ENCODE measurements at places on chromosomes 1 and 21.

GRCh38 chr1:101005871-101006270 lies 19.7 kb downstream of the DPH5 start:
- no peak for DNase-seq

- no peak for DNase-seq
Observed at GRCh38 chr1:6271554-6271953, 10.7 kb upstream of the GPR153 start.

DNA sequence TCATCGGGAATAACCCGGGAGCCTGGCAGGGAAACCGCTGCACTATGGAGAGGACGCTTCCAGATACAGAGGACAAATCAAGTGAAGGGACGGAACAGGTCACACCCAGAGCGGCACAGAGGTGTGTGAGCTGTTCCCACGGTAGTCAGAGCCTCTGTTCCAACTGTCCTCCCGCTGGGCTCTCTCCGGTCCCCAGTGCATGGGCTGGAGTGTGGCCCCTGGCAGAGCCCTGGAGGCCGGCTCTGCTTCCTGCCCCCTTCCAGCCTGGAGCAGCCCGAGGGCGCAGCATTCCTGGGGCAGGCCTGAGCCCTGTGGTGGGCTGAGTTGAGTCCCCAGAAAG lies 11.9 kb upstream of the ZBTB21 start:
- DNase-seq = no peak

GRCh38 chr1:33369764-33370163 lies 48.9 kb upstream of the A3GALT2 start:
- DNase-seq = no peak

DNA sequence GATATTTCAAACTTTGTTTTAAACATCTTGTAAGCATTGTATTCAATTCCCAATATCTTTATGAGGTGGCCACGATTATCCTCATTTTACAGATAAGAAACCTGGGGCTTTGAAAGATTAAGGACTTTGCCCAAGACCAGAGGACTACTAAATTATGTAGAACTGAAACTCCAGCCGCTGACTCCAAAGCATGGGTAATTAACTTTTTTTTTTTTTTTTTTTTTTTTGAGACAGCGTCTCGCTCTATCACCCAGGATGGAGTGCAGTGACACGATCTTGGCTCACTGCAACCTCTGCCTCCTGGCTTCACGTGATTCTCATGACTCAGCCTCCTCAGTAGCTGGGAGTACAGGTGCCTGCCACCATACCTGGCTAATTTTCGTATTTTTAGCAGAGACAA lies 68.7 kb downstream of the ALG14 start:
- DNase-seq = no peak

- no peak for DNase-seq
Observed at GRCh38 chr1:28956038-28956464, 41.7 kb downstream of the EPB41 start.

DNA sequence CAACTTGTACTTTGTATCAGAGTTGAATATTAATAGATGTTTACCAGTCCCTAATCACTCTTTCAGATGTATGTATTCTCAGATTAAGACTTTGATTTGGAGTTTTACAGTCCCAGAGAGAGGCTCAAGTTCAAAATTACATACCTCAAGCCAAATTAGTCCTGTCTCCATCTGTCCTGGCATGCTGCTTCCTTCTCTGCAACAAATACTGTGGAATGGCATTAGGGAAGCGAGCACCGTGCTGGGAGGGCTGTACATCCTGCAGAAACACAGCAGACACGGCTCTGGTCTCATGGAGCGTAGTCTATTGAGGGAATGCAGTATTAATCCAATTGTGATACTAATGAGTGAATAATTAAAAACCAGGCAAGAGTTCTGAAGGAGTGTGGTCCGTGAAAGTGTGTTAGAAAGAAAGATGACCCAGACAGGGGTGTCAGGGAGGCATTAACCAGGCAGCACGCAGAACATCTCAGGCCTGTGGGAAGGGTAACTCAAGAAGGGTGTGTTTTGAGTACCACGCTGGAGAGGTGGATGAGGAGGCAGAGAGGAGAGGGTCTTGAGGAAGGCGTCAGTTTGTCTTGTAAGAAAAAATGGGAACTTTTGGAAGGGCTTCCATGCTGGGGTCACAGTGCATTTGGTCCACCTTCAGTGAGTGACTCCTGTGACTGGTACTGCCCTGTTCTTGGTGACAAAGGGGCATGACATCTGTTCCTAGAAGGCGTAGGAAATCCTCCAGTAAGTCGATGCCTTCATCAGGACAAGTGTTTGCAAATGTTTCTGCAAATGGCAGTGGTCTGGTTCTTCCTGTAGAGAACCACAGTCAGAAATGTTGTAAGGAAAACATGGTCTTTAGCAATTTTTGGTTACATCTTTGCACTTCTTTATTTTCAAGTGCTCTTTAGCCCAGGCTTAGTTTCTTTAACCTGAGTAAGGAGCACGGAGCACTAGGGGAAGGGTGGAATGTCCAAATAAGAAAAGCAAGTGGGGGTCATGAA lies 1.6 kb downstream of the RAB4A start:
- DNase-seq = no peak

DNA sequence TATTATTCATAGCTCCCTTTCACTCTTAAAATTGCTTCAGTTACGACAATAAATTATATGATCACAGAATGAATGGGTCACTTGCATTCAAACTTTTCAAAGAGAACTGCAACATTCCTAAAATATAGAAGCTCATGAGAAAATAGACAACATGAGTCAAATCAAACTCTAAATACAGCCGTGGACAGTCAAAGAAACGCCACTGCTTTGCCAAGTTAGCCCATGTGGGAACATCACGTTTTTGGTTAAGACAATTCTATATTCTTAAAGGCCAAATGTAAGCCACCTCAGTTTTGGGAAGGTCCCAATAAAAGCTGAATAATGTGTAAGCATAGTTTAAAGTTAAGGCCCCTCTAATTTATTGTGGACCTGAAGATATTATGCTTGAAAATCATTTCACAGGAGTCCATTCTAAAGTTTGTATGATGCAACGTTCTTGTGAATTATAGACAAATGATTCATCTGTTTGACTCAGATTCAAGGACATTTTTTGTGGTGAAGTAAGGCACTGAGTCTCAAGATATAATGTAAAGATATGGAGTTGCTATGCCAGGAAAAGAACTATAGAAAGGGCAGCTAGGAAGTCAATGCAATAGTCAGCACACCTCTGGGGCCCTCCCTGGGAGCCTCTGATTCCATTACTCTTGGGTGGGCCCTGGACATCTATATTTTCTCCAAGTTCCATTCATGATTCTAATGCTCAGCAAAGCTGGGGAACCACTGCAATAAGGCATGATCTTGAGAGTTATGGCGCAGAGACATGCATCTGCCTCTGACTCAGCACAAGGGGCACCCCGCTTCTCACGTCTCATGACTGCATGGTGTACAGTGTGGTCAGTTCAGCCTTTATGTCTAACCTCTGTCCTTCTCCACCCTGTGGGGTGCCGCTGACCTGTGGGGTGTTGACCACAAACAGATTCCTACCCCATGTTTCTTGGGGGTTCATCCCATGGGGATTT lies 33.9 kb downstream of the ETS2 start:
- DNase-seq = peak; percentile 79

GRCh38 chr1:43309405-43310025 lies 8.7 kb downstream of the TIE1 start:
- no peak for DNase-seq

GRCh38 chr1:84434801-84435549 lies 36.7 kb downstream of the DNASE2B start:
- no peak for DNase-seq

- DNase-seq = no peak
Observed at GRCh38 chr21:21196087-21196486, 197.9 kb downstream of the NCAM2 start.

GRCh38 chr1:201001962-201002361 lies 21.6 kb downstream of the KIF21B start:
- DNase-seq = no peak

DNA sequence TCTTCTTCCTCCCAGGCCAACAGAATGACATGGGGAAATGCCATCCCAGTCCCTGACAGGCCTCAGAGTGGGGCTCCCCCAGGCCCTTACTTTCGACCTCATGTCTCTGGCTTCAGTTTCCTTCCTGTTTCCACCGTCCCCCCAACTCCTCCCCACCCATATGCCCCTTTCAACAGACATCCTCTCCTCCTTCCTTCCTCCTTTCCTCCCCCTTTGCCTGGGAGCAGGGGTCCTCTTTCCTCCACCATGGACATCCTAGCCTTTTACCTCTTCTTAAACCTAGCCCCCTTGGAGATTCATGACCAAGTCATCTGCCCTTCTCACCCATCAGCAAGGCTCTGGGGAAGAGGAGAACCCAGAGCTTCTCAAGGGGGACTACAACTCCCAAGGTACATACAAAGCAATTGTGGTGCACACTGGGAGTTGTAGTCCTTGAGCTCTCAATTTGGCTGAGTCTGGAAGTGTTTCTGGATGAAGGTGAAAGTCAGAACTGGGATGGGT lies 4.0 kb downstream of the ZBTB7B start:
- DNase-seq = no peak

DNA sequence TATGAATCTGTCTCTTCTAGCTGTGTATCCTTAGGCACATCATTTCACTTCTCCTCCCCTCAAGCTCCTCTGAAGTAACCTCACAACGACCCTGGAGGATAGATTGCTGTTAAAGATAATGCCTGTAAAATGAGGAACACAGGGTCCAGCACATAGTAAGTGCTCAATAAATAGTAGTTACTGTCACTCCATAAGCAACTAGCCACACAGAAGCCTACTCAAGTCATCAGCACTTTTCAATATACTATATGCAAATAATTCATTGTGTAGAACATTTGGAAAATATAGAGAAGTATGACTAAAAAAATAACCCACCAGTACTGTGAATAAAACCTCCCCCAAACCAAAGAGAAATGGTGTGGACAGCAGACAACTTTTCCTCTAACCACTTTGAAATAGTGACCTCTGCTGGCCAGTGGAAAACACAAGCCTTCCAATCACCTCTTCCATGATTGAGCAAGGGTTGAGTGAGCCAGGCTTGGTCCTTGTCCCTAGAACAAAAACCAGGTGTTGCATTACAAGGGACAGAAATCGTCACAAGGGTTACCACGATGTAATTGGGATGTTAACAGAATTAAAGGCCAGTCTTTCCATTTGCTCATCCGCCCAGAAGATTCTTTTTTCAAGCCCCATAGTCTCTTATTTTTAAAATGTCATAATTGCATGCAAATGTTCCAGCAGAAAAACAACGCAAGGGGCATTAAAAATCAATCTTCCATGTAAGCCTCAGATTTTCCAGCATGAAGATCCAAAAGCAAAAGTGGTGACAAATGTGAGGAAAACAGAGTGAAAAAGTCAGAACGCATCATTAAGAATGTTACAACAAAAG lies 15.7 kb upstream of the GLIS1 start:
- no peak for DNase-seq

DNA sequence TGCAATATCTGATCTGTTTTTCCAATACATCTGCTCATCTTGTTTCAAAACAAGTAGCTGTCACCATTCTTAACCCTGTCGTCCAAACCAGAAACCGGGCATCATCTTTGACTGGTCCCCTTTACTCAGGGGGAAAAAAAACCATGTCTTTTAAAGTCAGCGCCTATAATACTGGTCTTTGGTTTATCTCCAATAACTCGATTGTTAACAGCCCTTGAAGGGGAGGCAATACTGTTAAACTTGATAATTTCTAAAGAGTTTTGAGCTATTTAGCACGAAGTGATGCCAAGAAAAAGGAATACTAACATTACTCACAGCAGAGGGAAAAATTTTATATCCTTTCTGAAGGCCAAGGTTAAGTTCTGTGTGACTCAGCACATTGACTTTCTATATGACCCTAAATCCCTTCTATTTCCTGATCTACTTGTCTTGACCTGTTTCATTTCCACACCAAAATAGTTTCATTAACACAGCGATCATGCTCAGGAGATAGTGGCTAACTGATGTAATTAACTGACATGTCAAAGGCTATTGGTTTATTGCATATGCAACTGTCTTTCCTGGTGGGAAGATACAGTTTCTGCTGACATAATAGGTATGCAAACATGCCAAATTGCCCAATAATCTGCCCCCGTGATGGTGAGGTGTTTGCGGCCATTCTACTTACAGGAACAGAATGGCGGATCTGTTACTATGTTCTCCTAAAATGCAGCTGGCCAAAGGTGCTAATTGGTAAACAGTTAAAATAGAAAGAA lies 59.1 kb downstream of the NFIA start:
- peak; percentile 94 for DNase-seq

DNA sequence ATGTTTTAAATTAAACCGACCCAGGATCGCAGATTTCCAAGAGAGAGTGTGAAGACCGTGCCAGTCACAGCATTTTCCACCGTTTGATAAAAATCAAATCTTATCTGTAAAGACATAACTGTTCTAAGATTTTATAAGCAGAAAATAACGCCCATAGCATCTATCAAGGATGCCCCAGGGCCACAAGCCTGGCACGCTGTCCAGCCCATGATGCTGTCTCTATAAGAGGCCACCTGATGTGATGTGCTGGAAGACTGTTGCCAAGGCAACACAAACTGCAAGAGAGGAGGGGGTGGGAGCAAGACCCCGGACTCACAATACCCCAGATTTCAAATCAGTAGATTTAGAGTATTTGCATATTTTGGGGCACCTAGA lies 116.5 kb downstream of the DSCAM start:
- DNase-seq = no peak

DNA sequence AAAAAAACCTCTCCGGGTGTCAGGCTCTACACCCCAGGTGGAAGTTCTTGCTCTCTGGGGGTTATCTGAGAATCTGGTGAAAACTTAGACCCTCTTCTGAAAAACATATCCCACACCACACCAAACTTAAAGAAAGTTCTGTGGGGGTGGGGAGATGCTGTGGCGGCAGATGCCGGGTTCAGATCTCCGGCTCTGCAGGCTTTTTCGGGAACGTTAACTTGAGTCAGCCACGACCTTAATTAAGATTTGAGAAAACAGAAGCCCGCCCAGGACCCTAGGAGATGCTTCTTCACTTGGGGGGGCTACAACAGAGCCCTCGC lies 2.3 kb downstream of the RCC2 start:
- DNase-seq = no peak

GRCh38 chr1:117802531-117803257 lies 126.7 kb downstream of the GDAP2 start:
- no peak for DNase-seq

DNA sequence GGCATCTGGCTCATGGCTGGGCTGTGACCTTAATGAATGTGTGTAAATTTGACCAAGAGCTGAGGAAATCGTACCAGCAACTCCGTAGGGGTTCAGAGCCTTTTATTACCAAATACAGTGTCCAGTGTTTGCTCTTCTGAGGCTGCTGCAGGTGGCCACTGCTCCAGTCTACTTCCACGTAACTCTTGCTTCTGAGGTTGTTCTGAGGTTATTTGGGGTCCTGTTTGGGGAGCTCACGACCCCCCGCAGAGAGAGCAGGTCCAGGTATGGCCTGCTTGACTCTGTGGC lies 33.6 kb downstream of the MAN1C1 start:
- no peak for DNase-seq
